ENCODE measurements at places on chromosomes 7 and 10.

DNA sequence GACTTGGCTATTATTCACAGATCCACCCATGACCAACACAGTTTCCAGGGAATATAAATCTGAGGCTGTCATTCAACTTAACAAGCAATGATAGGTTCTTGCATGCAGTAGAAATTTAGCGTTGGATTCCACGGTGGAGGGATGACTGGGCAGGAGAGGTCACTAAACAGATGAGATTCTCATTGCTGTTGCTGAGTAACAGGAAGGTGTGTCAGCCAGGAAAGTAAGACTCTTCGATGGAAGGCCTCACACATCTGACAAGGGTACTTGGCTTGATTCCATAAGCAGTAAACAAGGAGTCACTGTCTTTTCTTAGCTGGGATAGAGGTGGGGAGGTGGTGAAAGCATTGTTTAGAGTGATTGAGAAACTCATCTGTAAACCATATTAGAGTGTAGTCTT, 1152.0 kb downstream of the SORCS3 start:
- no peak for DNase-seq

DNA sequence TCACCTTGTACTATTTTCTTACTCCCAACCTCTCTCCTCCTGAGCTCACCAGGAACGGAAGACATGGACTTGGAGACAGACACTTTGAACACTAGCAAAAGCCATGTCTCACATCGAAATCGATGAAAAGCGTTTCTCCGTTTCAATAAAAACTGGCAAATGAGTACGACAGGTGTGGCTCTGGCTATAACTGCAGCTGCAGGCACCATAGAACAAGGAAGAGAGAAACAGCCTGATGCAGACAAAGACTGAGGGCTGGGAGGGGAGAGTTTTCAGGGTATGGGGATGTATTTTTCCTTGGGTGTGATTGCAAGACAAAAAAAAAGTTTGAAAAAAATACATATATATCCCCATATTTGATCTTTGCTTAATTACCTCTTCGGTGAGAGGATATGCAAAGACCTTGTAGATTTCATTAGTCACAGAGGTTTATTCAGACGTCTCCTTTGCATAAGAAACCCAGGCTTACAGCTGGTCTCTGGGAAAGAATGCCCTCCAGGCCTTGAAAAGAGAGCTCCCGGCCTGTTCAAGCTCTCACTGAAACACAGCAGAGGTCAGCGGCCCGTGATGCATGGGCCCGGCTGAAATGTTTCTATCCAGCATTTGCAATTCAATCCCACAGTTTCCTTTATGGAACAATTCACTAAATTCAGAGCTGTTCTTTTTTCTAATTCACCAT, 63.1 kb downstream of the TLL2 start:
- no peak for DNase-seq

DNA sequence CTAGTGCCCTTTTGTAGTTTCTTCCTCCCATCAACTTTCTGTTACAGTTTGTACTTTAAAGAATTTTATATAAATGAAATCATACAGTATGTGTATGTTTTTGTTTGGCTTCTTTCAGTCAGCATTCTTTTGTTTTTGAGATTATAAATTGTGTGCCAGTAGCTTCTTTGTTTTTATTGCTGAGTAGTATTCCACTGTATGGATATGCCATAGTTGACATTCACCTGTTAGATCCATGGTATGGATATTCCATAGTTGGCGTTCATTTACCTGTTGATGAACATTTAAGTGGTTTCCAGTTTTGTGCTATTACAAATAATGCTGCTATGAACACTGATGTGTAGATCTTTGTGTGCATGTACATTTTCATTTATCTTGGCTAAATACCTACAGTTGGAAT, 70.8 kb upstream of the SYPL1 start:
- DNase-seq: no peak

GRCh38 chr7:20696002-20696605, 80.6 kb downstream of the ABCB5 start:
- no peak for DNase-seq

DNA sequence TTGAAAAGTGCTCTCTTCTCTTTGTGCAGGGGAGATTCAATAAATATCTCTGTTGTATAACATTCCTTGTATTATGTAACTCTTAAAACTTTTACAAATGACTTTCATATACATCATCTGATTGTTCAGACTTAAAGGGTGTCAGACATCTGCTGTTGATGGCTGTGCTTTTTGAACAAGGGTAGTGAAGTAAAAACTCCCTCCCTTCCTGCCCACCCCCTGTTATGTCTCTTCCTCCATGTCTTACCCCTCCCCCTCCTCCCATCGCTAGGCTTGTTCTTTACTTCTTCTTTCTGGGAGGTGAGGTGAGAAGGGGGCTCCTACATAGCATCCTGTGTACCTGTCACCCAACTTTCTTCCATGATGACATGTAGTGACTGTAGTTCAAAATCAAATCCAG, 23.4 kb upstream of the ABCB4 start:
- no peak for DNase-seq

DNA sequence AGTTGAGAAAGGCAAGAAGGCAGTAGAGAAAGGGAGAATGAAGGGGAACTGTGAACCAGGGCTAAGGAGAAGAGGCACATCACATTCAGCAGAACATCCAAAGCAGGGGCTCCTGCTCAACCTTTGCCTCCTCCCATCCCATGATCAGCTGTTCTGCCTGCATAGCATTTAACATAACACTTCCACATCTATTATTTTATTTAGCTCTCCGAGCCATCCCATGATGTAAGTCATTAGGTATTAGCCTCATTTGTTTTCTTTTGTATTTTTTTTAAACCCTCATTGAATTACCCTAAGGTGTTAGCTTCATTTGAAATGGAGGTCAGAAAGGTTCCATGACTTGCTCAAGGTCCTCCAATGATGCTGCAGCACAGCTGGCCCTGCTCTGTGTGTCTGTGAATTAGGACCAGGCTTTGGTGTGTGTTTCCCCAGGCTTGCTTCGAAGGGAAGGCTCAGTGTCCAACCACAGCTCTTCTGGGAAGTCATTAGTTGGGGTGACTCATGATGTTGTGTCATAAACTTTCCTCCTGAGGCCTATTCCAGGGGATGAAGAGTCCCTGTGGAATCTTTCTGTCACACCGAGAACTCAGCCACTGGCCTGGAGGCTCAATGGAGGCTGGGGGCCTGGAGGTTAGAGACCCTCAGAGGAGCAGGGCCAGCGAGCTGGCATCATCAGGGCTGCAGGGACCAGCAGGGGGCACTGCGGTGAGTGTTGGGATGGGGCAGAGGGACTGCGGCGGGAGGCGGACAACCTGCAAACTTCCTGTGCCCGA, 16.5 kb downstream of the NPFFR1 start:
- no peak for DNase-seq

GRCh38 chr7:158955146-158955870, 99.0 kb downstream of the DYNC2I1 start:
- DNase-seq: no peak

DNA sequence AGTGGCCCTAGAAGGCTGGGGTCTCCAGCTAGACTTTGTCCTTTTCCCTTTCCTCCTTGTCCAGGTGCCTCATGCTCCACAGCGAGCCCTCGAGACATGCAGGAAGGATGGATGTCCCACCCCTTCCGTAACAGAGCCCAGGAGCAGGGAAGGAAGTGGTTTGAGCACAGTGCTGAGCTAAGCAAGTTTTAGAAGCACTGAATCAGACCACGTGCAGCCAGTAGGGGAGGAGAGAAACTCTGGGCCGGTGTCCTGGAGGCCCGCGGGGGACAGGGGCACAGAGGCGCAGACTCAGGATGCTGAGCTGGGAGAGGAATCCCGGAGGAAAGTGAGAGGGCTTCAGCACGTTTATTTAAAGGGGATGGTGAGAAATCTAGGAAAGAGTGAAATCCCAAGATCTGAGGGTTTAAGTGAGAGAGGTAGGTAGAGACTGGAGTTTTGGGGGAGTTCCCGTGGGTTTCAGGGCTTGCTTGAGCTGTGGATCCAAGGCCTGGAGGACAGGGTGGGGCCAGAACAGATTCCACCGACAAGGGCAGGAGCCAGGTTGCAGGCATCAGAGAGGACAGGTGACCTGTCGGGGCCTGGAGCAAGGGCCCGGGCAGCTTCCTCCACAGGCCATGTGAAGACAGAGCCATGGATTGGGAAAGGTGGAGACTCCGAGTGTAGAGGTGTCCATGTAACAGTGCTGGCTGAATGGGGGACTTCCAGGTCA, 4.4 kb upstream of the IRF5 start:
- DNase-seq: no peak

DNA sequence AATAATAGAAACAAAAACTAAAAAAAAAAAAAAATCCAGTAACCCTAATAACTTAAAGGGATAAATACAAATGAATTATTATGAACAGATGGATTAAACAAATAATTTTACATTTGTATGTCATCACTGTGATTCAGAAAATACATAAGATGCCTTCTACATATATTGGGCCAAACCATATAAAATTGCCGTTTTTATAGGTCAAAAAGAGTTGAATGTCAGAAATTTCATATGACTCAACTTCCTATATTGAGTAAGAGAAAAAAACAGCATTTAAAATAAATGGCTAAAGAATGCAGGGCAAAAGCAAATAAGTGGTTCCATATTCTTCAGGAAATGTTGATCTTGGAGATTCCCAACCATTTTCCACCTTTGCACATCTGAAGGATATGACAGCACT, 9.4 kb downstream of the SLC35B4 start:
- DNase-seq: no peak

- no peak for DNase-seq
Measured at GRCh38 chr10:6363511-6363910, 160.8 kb downstream of the PFKFB3 start.
